ENCODE measurements at places on chromosomes 3 and 15. TPM values are rescaled to one million over a fixed set of nuclear protein-coding genes. Genes with fewer than 3 reads are reported as not detected.

DNA sequence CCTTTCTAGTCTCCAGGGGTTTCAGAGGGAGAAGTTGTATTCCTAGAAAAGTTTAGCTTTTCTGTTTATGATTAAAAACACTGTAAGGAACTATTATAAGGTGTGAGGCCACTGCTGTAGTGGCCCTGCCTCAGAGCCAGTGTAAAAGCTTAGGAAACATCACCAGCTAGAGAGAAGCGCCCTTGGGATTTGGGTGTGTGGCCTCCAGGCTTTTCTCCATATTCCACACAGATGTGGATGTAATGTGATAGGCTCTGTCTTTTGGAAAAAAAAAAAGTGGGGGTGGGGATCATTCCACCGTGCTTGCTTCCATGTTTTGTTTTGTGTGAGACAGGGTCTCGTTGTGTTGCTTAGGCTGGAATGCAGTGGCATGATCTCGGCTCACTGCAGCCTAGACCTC lies 13.9 kb downstream of the SEC61A1 start:
- no peak overlapping the region for H3K4me3 ChIP-seq
- DNase-seq: no peak
- H3K36me3 ChIP-seq: peaks cover 44% of the 10 kb centered on the region
- H3K27me3 ChIP-seq: no peaks in the 10 kb centered on the region

GRCh38 chr3:29637068-29637467 lies 356.2 kb downstream of the RBMS3 start:
- DNase-seq: no peak
- no peaks in the 10 kb centered on the region for H3K27me3 ChIP-seq
- H3K27ac ChIP-seq: no peak overlapping the region
- no peaks in the 10 kb centered on the region for H3K4me1 ChIP-seq

- H3K27ac ChIP-seq: no peak overlapping the region
- no peak overlapping the region for H3K4me3 ChIP-seq
- no peak for DNase-seq
Measured at GRCh38 chr15:100707229-100707628, 104.8 kb downstream of the ASB7 start.

DNA sequence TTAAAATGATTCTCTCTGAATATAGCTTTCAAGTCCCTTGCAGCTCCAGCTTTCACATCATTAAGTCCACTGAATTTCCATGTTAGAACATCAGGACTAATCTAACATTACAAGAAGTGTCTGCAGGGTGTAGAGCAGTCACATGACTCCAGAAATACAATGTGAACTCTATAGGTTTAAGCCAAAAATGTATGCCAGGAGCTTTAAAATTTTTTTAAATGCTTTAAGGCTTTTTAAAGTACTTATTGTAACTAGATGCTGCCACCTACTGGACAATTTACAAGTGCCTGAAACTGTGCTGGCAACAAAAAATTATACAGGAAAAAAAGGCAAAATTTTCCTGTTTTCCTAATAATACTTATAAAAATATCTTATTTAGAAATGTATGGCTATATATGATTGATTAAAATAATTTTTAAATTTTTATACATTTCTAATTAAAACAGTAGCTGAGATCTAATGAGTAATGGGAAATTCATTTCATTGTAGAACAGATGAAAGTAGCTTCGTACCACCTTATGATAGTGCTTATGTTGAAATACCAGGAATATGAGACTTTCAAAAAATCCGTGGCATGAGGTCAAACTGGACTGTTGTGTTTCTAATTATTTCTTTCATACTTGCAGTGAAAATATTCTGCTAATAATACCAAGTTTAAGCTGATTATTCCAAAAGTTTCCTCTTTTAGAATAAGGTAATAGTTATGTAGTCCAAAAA lies 25.7 kb downstream of the FSIP1 start:
- H3K27me3 ChIP-seq: peaks cover 57% of the 10 kb centered on the region
- no peaks in the 10 kb centered on the region for H3K4me1 ChIP-seq
- no peak overlapping the region for H3K27ac ChIP-seq
- no peaks in the 10 kb centered on the region for H3K36me3 ChIP-seq
- H3K4me3 ChIP-seq: no peak overlapping the region

GRCh38 chr3:129282727-129283327 lies 4.2 kb downstream of the HMCES start:
- H3K4me3 ChIP-seq: peak overlapping the region; percentile 51
- H3K27ac ChIP-seq: peak overlapping the region; percentile 78
- DNase-seq: no peak

DNA sequence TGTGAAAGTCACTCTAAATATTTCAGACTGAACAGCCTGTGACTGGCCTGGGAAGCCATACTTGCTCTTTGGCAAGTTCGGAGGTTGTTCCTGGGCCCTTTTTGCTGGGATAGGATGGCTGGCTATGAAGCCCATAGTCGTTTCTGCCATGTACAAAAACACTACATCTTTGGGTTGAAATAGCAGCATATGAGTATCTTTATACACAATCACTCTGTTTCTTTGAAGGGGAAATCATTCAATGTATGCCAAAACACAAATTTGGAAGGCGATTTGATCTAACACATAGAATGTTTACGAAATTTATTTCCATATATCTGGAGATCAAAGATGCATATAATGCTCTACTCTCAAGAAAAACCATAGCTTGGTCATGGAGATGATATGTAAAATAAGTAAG lies 192.9 kb downstream of the SQOR start:
- no peaks in the 10 kb centered on the region for H3K4me1 ChIP-seq
- no peak overlapping the region for H3K27ac ChIP-seq
- DNase-seq: no peak
- peaks cover 3% of the 10 kb centered on the region for H3K27me3 ChIP-seq

DNA sequence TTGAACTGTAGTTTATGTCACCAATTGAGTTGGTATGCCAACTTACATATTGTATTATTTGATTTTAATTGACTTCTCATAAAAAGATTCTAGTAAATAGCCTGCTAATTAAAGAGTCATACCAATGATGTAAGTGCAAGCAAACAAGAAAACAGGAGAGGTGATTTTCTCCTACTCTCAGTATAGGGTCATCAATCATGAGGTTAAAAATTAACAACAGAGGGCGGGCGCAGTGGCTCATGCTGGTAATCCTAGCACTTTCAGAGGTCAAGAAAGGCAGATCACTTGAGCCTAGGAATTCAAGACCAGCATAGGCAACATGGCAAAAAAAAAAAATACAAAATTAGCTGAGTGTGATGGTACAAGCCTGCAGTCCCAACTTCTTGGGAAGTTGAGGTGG lies 108.7 kb downstream of the MYO9A start:
- peaks cover 1% of the 10 kb centered on the region for H3K36me3 ChIP-seq
- no peak overlapping the region for H3K4me3 ChIP-seq
- no peak for DNase-seq
- no peaks in the 10 kb centered on the region for H3K4me1 ChIP-seq

GRCh38 chr15:57283774-57284503 lies 92.4 kb upstream of the CGNL1 start:
- H3K36me3 ChIP-seq: peaks cover 35% of the 10 kb centered on the region
- no peak for DNase-seq
- H3K4me3 ChIP-seq: no peak overlapping the region
- H3K4me1 ChIP-seq: no peaks in the 10 kb centered on the region
- H3K27me3 ChIP-seq: no peaks in the 10 kb centered on the region
- no peak overlapping the region for H3K27ac ChIP-seq

DNA sequence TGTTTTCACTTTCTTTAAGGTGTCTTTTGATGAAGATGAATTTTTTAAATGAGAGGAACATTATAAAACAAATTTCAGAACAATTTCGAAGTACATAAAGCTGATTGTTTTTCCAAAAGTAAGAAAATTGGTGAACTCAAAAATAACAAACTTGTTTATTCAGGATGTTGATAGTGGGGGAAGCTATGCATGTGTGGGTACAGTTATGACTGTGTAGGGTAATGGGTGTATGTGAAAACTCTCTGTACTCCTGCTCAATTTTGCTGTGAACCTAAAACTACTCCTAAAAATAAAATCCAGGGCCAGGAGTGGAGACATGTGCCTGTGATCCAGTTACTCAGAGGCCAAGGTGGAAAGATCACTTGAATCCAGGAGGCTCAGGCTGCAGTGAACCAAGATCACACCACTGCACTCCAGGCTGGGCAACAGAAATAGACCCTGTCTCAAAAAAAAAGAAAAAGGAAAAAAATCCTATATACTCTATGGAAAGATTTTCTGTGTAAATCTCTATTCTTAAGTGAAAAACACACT lies 37.2 kb downstream of the PIK3CB start:
- peaks cover 5% of the 10 kb centered on the region for H3K4me1 ChIP-seq
- peaks cover 8% of the 10 kb centered on the region for H3K36me3 ChIP-seq
- H3K27ac ChIP-seq: no peak overlapping the region
- no peaks in the 10 kb centered on the region for H3K27me3 ChIP-seq
- no peak overlapping the region for H3K4me3 ChIP-seq

DNA sequence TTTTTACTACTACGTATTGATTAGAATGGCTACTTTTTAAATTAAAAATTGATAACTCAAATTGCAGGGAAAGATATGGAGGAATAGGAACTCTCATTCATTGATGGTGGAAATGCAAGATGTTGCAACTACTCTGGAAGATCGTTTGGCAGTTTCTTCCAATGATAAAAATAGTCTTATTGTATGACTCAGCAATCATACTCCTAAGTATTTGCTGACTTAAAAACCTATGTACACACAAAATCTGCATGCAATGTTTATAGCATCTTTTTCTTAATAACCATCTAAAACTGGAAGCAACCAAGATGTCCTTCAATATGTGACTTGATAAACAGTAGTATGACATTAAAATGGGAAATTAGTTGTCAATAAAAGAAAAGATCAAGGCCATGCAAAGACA lies 87.4 kb upstream of the LRRC3B start:
- no peak overlapping the region for H3K27ac ChIP-seq
- H3K4me1 ChIP-seq: no peaks in the 10 kb centered on the region
- H3K36me3 ChIP-seq: no peaks in the 10 kb centered on the region
- H3K4me3 ChIP-seq: no peak overlapping the region
- no peak for DNase-seq

GRCh38 chr3:9211155-9211950 lies 38.1 kb downstream of the SRGAP3 start:
- peaks cover 11% of the 10 kb centered on the region for H3K4me1 ChIP-seq
- H3K36me3 ChIP-seq: no peaks in the 10 kb centered on the region
- DNase-seq: no peak
- no peaks in the 10 kb centered on the region for H3K27me3 ChIP-seq

GRCh38 chr15:76588811-76589747 lies 252.5 kb downstream of the ISL2 start:
- peaks cover 7% of the 10 kb centered on the region for H3K36me3 ChIP-seq
- no peak overlapping the region for H3K27ac ChIP-seq
- H3K27me3 ChIP-seq: no peaks in the 10 kb centered on the region
- H3K4me1 ChIP-seq: no peaks in the 10 kb centered on the region
- DNase-seq: no peak
- H3K4me3 ChIP-seq: no peak overlapping the region

GRCh38 chr3:69948246-69948862 lies 51.2 kb upstream of the SAMMSON start:
- H3K4me3 ChIP-seq: no peak overlapping the region
- H3K27me3 ChIP-seq: no peaks in the 10 kb centered on the region
- no peak for DNase-seq
- no peak overlapping the region for H3K27ac ChIP-seq
- H3K4me1 ChIP-seq: no peaks in the 10 kb centered on the region
- no peaks in the 10 kb centered on the region for H3K36me3 ChIP-seq

DNA sequence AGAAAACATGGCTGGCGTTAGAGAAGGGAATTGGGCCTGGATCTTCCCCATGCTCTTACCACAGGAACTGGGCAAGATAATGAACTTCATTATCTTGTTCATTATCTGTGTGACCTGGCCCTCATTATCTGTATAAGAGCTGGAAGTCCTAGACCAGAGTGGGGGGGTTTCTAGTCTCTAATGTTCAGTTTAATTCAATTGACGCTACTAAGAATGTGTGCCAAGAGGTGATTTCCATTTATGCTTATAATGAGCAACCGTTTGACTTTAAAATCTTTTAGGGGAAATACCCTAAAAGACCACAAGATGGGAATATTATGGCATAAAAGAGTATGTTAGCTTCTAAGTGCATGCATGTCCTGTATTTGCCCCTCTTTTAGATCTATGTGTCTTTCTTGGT lies 59.1 kb upstream of the CSTA start:
- no peak overlapping the region for H3K4me3 ChIP-seq
- DNase-seq: no peak
- H3K4me1 ChIP-seq: peaks cover 8% of the 10 kb centered on the region
- H3K27me3 ChIP-seq: peaks cover 27% of the 10 kb centered on the region
- no peak overlapping the region for H3K27ac ChIP-seq
- no peaks in the 10 kb centered on the region for H3K36me3 ChIP-seq

GRCh38 chr15:71333839-71334238 lies 218.6 kb downstream of the THSD4 start:
- peaks cover 2% of the 10 kb centered on the region for H3K27me3 ChIP-seq
- DNase-seq: no peak
- H3K27ac ChIP-seq: no peak overlapping the region
- no peaks in the 10 kb centered on the region for H3K36me3 ChIP-seq
- H3K4me3 ChIP-seq: no peak overlapping the region
- no peaks in the 10 kb centered on the region for H3K4me1 ChIP-seq

GRCh38 chr3:136745916-136746315 lies 6.3 kb downstream of the STAG1 start:
- no peak overlapping the region for H3K4me3 ChIP-seq
- H3K27ac ChIP-seq: no peak overlapping the region
- DNase-seq: no peak
- H3K4me1 ChIP-seq: peaks cover 30% of the 10 kb centered on the region

- no peak overlapping the region for H3K4me3 ChIP-seq
- no peak overlapping the region for H3K27ac ChIP-seq
- DNase-seq: no peak
Measured at GRCh38 chr15:70741107-70741531, 22.2 kb downstream of the UACA start.

DNA sequence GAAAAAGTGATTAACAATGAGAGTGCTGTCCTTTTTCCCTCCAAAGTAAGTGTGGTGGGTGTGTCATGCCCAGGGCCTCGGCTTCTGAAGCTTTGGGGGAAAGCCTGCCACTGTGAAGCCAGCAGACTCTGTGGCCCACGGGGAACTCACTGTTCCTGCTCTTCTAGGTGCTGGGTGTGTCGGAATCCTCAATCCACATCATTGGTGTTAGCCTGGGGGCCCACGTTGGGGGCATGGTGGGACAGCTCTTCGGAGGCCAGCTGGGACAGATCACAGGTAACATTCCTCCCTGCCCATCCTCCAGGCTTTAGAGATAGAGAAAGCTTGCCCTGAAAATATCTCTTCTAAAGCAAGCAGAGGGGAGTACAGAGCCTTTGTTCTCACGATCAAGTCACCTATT lies 11.6 kb downstream of the PLA1A start:
- H3K27ac ChIP-seq: no peak overlapping the region
- DNase-seq: no peak
- H3K4me3 ChIP-seq: no peak overlapping the region
- H3K27me3 ChIP-seq: peaks cover 29% of the 10 kb centered on the region
- H3K4me1 ChIP-seq: peaks cover 7% of the 10 kb centered on the region

- H3K4me1 ChIP-seq: peaks cover 24% of the 10 kb centered on the region
- H3K4me3 ChIP-seq: no peak overlapping the region
- no peaks in the 10 kb centered on the region for H3K27me3 ChIP-seq
Measured at GRCh38 chr3:47299381-47300318, 16.9 kb downstream of the KLHL18 start.

Gene MESP1
- total RNA-seq: 2.1 TPM

Gene CCDC54
- not detected for total RNA-seq

Gene SEMA3B
- 0.36 TPM for total RNA-seq

Gene TTC21A
- total RNA-seq: 2.7 TPM

Gene PLAAT1
- total RNA-seq: not detected

Gene MOBP
- not detected for total RNA-seq

Gene TMCO5A
- not detected for total RNA-seq

Gene HRG
- not detected for total RNA-seq

Gene CIAO2A
- total RNA-seq: 57.6 TPM

Gene LRRN1
- 1.2 TPM for total RNA-seq

Gene TMEM212
- not detected for total RNA-seq

Gene RPP14
- total RNA-seq: 14.4 TPM

Gene CRBN
- 73.0 TPM for total RNA-seq

Gene NME9
- total RNA-seq: 1.7 TPM

Gene GATM
- total RNA-seq: 3.5 TPM

Data from activated naive CD8-positive, alpha-beta T cell treated with anti-CD3 and anti-CD28 coated beads, Interleukin-2, amount 10 ng/mL, durations not matched to agents 7 days and 5 days (primary cell).